ENCODE measurements at places on chromosomes 6 and 20.

- no peak for DNase-seq
Measured at GRCh38 chr6:1380625-1381427, 8.6 kb upstream of the FOXF2 start.

DNA sequence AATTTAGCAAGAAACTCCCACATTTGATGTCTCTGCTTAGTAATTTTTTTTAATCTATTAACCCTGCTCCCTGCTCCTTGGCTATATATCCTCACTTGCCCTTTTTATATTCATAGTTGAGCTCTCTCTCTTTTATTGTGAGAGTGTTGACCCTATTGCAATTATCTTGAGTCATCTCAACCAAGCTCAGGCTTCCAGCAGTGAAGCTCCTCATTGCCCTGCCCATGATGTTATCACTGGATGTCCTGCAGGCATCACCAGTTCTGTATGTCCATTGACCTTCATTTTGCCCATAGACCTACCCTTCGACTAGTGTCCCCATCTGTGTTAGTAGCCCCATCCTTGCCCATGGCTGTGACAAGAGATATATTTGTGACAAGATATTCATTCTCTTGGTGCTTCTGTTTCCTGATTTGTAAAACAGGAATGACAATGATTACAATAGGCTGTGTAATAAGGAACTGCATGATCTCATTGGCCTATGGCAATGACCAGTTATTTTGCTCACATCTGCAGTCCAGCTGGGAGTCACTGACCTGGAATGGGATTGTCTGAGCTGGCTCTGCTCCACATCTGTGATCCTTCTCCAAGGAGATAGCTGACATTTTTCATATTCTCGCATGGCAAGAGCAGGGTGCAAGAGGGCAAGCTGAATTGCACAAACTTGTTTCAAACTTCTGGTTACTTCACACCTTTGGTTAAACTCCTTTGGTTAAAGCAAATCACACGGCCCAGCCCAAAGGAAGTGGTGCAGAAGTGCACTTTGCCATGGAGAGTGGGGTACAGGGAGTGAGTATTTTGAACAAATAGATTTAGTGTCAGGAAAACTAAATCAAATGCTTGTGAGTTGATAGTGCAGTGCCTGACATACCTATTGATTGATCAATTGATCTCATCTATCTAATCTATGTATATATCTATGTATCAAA is 47.7 kb upstream of the CST5 start:
- DNase-seq: no peak

- DNase-seq: no peak
Measured at GRCh38 chr6:5096482-5096881, 11.3 kb downstream of the PPP1R3G start.

- DNase-seq: no peak
Measured at GRCh38 chr6:11246722-11247121, 14.3 kb upstream of the NEDD9 start.
